Stimulated activated CD8-positive, alpha-beta memory T cell treated with anti-CD3 and anti-CD28 coated beads, Interleukin-4, amount 100 ng/mL, for 48 hours (primary cell): ENCODE measurements at places on chromosomes 5 and 9.

GRCh38 chr5:59171131-59171530 is 588.3 kb downstream of the RAB3C start:
- no peak for DNase-seq

DNA sequence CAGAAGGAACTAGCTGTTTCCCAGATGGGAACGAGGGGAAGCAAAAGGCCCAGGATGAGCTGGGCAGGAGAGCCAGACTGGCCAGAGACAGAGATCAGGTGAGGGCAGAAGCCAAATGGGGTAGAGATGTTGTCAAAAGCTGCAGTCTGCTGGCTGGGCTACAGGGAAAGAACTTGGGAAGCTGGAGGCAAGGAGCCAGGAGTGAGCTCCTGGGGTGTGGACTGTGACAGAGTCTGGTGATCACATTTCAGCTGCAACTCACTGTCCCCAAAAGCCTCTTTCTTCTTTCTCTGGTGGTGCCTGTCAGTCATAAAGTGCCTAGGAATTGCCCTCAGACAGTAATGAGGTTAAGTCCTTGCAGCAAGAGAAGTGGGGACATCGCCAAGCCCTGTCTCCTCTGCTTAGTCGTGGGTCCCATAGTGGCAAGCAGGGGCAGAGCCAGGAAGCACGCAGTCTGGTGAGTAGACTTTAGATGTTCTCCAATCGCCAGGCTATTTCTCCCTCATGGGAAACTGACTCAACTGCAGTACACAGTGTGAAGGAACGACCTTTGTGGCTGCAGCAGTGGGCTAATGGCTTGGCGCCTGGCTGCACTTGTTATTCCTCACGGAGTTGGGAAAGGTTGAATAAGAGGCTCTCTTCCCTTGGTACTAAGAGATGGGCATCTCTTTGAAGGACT is 2.5 kb upstream of the FSD1L start:
- DNase-seq = no peak

DNA sequence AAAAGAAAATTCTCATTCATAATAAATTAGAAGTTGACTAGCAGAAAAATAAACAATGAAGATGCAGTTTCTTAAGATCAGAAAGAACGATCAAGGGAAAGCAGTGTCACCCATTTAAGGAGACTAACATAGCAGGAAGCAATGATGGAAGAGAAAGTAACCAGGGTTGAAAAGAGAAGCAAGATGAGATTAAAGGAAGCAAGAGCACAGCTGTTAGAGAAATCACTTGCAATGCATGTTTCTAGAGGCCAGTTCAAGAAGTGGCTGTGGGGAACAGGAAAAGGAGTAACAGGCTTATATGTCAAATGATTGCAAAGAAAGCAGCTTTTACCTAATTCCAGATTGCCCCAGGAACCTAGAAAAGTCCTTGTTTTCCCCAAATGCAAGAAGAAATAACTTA is 46.8 kb upstream of the SLC1A1 start:
- no peak for DNase-seq

- DNase-seq = no peak
Observed at GRCh38 chr9:100021931-100022330, 76.9 kb downstream of the ERP44 start.

DNA sequence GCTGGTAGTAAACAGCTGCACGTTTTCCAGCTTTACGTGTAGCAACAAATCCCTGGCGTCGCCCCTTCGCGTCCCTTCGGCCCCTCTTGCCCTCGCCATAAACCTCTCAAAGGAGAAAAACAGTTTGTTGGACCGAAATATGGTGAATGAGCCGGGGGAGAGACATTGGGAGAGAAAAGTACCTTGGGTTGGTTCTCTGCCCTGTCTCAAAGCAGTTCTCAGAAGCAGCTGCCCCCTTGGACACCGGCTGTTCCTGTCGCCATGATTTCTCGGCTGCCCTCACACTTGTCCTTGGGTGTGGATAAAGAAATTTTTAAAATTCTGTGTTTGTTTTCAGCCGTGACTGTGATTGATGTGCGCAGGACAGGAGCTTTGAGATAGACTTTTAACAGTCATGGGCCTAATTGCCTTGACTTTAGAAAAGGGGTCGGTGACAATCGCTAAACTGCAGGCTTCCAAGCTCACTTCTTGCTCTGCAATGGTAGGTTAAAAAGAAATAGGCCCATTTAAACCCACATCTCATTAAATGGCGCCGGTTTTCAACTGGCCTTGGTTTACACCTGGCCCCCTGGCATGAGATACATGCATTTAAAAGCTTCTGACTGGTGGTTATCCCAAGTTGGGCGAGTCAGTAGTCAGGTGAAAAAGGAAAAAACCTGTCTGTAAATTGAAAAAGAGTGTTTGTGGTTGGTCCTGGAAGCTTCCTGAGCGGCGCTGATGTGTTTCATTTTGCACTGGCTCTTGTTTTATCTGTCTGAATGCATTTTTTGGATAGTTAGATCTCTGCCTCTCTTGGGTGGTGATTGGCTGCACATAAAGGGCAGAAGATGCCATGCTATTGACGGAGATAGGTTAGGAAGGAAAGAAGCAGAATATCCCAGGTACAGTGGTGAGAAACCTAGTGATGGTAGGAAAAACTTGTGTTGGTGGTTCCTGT is 983 bp downstream of the RCL1 start:
- peak; percentile 31 for DNase-seq

DNA sequence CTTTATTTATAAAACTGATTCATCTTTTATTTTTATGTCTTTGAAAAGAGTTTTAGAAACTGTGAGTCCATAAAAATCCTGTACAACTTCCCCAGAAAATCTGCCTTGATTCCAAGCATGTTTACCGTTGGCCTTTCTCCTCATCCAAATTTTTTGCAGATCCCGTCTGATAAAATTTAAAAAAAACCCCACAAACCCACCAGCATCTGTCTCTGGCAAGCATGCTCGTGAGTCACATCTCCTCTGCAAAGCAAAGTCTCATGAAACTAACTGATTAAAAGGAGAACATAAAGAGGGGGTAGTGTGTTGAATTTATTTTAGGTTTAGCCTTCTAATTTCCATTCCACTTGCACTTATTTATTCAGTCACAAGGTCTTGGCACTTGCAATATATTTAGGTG is 109.4 kb downstream of the MAT2B start:
- DNase-seq = no peak

- no peak for DNase-seq
Observed at GRCh38 chr5:150017226-150018005, 16.9 kb downstream of the HMGXB3 start.

- no peak for DNase-seq
Observed at GRCh38 chr5:133325864-133326263, 274.1 kb downstream of the HSPA4 start.

DNA sequence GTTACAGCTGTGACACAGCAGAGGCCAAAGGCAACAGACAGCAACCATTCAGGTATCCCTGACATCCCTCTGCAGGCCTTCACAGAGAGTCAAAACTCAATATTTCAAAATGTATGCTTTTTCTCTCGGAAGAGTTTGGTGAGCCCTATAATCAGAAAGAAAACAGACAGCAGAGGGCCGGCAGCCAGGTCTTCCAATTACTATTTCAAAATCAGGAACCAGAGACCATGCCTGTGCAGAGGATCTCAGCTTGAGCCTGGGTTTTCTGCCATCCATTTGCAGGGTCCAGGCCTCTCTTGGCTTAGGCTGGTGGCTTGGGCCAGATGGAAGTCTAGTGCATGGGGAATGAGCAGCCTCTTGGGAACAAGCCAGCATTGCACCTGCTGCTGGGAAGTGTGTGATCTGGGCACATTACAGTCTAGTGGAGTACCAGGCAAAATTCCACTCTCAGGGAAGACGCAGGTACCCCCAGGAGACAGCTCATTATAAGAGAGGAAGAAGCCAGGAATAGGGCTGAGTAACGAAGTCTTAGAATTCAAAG is 231.3 kb downstream of the ENC1 start:
- DNase-seq = no peak

DNA sequence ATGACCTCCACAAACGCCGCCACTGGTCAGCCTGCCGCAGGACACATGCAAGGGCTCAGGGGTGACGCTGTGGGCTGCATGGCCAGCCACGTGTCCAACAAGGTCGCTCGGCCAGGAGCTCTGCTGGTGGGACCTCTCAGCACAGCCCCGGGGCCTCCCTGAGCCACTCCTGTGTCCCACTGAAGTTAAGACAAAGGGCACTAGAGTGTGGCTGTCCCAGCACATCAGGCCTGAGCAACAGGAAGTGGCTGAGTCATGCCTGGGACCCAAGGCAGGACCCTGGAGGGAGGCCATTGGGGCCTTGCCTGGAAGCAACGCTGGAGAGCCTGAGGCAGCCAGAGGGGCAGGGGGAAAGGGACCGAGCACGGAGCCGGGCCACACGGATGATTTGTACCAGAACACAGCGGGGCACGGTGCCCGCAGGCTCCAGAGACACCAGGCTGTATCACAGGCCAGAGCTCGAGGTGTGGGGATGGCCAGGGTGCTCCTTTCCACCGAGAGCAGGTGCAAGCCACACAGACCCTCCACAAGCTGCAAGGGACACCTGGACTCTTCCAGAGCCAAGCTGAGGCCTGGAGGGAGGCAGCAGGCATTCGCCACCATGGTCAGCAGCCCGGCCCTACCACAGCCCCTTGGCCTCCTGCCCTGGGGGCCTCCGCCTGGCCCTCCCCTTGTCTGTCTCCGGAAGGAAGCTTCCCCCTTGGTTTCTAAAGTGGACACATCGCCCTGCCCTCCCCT is 6.5 kb upstream of the TMEM210 start:
- DNase-seq = no peak

DNA sequence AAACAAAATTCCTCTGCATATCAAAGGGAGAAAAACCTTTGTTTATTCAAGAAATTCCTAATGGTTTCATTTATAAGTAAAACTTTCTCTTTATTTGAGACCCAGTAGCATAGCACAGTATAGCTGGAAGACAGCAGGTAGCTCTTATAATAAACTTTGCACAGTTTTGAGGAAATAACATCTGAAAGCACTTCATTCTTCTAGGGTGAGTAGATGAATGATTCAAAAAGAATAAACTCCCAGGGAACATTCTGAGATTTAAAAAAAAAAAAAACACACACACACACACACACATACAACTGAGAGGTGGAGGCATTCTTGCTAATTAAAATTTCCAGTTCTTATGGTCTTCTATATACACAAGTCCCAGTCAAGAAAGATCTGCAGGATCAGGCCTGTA is 197.3 kb downstream of the BNC2 start:
- DNase-seq = no peak

DNA sequence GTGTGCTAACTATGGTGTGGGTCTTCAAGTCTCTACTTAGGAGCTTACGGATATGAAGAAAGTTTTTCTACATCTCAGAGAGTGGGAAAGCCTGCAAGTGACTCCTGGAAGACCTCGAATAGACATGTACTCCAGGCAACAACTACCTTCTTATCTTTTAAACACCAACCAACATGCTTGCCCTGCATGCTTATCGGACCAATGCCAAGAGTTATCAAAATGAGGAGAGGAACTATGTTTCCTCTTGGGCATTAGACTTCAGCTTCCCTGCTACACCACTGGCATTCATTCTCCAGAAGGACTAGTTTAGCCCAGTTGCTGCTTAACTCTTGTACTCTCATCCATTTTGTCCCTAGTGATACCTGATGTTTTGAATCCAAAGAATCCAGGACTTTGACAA is 74.7 kb upstream of the MAN2A1 start:
- no peak for DNase-seq

GRCh38 chr9:130286781-130287428 is 21.3 kb downstream of the HMCN2 start:
- DNase-seq = no peak

DNA sequence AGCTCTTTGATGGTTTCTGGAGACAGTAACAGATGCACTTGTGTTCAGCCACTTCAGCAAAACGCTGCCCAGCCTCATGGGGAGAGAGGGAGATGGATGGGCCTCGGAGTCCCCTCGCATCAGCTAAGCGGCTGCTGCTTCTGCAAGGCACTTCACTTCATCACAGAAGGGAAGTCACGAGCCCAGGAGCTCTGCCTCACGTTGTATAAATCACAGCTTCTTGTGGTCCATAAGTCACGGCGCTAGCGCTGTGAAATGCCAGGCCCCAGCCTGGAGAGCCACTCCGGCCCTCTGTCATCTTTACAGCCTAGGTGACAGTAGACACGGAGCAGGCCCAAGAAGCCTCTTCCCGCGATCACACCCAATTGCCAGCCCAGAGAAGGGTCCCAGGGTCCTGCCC is 23.4 kb downstream of the DBH start:
- no peak for DNase-seq

DNA sequence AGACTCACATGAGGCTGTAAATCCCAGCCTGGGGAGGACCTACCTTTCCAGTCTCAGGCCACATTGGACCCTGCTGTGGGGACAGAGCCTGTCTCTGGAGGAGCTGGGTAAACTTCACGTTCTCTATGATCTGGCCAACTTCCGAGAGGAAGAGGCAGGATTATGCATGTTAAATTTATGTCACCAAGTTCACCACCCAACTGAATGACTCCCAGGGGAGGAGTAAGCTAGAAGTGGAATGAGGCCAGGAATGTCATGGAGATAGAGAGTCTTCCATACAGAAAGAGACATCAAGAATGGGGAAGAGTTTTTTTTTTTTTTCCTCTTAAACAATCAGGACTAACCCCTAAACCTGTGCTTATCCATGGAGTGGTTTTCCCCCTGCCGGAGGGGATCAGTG is 90.3 kb upstream of the PALM2AKAP2 start:
- no peak for DNase-seq

DNA sequence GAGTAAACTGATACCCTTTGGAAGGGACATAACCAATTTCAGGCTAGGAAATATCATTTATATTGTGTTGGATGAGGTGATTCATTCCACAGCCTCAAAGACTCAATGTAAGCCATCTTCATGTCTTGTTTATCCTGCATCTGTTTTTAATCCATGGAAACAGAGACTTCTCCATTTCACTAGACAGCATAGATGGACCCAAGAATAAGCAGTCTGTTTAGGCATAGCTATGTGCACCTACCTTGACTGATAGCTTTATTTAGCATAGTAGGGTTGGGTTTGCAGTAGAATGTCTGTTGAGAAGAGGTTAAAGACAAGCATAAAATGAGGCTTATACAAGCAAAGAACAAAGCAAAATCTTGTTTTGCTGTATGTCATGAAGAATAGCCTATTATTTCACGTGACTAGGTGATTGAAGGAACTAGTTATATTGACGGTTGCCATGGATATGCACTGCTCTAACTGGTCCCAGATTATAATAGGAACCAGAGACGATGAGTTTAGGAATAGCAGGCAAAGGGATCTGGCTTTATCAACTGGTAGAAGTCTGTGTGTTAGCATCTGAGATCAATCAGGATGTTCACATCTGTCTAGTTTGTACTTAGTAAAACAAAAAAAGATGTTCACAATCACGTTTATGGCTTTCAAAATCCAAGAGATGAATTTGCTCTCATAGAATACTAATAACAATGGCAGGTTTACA is 154.8 kb upstream of the KLF9 start:
- no peak for DNase-seq

- DNase-seq = no peak
Observed at GRCh38 chr5:178576591-178577351, 13.4 kb downstream of the COL23A1 start.

- DNase-seq = no peak
Observed at GRCh38 chr5:143120460-143121134, 282.9 kb downstream of the NR3C1 start.

- no peak for DNase-seq
Observed at GRCh38 chr9:135187365-135187764, 99.9 kb downstream of the OLFM1 start.

DNA sequence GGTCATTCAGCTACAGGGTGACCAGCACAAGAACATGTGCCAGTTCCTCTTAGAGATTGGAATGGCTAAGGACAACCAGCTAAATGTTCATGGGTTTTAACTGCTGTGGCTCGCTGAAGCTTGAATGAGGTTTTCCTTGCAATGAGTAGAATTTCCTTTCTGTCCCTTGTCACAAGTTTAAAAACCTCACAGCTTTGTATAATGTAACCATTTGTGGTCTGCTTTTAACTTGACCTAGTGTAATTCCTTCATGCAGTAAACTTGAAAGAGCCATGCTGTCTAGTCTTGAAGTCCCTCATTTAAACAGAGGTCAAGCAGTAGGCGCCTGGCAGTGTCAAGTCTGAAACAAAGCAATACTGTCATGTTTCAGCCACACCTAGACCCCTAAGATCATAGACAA is 181.3 kb upstream of the DMRT1 start:
- DNase-seq = no peak
